ENCODE measurements at places on chromosomes 2 and 18.

GRCh38 chr2:207847807-207848544, 78.3 kb upstream of the FZD5 start:
- peak; percentile 56 for DNase-seq

DNA sequence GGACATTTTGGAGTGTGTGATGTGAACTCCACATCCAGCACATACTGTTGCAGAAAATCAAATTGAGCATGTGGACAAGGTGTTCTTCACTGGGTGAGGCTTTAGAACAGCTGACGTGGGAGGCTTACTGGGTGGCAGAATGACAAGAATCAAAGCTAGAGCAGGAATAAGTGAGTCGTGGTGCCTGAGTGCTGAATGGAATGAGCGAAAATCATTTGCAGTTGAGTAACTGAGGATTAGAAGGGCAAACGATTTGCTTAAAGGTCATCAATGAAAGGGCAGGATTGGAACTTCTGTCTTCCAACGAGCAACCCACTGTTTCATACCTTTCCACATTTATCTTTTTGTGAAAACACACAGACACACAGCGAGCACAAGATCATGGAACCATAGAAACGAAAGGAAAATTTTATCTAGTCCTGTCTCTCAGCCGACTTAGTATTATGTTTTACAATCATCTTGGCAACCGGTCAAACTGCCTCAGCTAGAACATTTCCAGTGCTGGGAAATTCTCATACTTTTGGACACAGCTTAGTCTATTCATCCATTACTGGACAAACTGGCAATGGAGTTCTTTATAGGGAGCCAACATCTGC, 7.2 kb upstream of the DAW1 start:
- peak; percentile 37 for DNase-seq

DNA sequence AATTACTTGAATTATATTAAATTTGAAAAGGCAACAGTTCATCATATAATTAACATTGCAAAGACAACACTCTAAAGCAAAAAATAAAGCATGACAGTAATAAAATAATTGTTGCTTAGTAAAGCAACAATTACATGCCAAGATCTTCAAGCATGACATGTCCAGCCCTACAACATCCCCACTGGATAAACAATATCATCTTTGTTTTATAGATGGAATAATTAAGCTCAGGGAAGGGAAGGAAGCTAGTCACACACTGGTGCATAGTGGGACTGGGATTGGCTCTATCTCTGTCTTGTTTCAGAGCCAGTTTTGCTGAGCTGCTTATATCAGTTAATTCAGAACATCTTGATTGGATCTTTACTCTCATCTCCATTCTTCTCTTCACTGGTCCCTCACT, 49.9 kb upstream of the PARD3B start:
- DNase-seq, result no peak

DNA sequence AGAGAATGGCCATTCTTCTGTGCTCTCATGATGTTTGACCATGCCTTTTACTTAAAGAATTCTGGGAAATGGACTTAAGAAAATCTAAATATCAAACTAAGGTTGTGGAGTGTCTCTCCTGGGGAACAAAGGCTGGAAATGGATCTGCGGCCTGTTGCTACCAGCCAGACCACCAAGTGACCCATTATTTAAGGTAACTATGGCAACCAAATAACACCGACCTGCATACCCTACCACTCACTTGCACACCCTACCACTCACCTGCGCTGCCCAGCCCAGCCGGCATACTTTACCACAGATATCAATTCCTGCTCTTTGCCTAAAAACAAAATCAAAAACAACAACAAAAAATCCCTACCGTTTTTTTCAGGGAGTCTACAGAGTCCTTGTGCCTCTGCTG, 203.2 kb downstream of the NBAS start:
- DNase-seq, result no peak

DNA sequence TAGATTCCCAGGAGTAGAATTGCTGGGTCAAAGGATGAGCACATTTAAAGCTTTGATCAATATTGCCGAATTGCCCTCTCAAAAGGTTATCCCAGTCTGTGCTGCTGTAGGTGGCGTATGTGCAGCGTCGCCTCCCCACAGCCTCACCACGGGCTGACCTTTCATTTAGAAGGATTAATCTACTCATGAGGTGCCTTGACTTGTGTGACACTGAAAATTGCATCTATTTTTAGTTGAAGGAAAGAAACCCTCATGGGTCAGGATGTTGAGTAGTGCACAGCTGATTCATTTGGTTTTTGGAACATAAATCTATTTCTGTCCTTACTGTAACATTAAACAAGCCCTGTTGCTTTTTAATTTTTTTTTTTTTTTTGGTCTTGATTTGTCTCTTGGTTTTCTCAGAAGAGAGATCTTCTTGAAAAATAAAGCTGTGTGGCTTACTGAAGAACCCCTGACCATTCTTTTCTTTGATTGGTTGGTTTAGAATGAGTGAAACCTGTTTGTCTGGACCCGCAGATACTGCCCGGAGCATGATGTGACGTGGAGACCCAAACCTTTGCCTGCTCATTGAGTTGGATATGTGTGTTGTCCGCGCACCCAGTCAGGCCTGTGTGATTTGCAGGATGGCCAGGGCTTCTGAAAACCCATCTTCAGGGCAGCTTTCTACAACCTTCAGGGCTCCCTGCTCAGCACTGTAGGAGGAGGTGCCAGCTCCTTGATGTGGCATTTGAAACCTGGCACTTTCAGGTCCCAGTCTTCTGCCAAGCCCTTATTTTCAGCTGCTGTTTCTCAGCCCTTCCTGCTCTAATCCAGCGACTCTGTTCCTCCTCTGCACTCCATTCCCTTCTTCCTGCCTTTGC, 61.0 kb downstream of the LPIN1 start:
- DNase-seq, result no peak

- no peak for DNase-seq
Measured at GRCh38 chr2:52498077-52498750, 1269.4 kb upstream of the CHAC2 start.

DNA sequence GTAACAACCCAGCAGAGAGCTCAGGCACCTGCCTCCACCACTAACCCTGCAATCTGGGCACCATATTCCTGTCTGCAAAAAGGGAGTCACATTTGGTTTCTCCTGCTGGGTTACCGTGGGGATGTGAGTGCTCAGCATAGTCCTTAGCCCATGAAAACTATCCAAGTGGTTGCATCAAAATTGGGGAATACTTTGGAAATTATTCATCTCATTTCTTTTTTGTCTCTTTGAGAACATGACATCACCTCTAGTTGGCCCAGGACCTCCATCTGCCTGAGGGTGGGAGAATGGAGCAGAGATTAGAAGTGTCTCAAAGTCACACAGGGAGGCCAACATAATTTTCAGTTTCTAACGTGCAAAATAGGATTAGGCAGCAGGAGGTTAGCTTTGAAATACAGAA, 19.3 kb upstream of the SPP2 start:
- DNase-seq, result peak; percentile 30

DNA sequence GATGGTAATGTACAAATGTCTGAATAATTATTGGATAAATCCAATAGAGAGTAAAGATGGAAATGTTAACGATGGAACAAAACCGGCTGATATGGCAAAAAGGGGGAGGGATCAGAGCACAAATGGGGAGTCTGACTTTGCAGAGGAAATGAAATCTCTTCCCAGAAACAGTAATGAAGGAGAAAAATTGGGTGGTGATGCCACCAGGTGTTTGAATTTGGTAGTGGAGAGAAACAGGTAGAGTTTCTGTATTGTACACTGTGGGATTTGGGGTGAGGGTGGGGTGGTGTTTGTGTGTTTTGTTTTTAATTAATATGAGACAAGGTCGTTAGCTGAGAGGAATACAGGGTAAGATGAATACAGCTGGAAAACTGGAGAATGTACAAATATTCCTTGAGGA, 20.4 kb upstream of the XDH start:
- no peak for DNase-seq

DNA sequence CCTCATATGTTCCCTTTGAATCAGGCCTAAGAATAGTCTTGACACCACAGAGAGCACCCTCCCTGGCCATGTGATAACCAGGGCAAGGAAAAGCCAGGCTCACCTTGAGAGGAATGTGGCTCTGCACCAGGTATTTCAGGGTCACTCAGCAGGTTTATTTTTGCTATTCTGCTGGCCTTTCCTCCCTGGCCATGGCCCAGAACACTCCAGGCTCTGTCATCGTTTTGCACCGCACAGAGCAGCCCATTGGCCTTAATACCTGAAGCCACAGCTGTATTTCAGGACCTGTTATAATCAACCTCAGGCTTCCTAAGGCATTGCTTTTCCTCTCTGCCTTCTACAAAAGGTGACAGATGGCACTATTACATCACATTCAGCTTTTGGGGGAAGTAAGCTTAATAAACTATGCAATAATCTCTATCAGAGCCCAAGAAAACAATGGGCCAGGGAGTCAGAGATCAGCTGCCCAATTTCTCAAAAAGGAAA, 668.3 kb downstream of the IRS1 start:
- no peak for DNase-seq

- DNase-seq, result no peak
Measured at GRCh38 chr18:8611916-8612576, 2.8 kb downstream of the RAB12 start.

GRCh38 chr2:152505495-152505906, 170.5 kb downstream of the FMNL2 start:
- DNase-seq, result no peak

- DNase-seq, result peak; percentile 92
Measured at GRCh38 chr2:168210895-168211570, 36.4 kb downstream of the STK39 start.

DNA sequence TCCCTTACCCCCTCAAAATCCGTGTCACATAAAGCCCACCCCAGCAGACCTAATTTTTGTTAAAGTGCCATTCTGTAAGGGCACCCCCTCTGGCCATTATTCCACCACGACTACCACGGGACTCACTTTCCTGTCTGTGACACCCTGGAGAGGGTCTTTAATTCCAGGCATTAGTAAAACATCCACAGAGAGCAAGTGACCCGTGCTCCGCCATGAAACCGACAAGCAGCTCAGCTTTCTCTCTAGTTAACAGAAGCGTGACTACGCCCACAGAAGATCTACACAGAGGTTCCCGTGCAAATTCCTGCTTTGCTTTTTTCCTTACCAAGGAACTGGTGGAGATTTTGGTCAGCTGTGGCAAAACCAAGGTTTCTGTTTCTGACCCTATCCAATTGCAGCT, 4.4 kb downstream of the SIGLEC15 start:
- no peak for DNase-seq

DNA sequence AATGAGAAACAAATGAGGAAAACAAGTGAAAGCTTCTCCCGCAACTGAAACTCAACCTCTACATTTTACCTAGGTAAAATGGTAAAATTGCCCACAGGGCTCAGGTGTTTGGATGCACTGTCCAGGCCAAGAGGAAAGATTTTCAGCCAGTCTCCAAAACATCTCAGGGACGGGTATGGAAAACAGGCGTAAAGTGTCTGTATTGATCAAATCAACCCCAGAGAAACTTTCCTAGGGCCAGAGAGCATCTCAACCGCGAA, 361 bp upstream of the HAT1 start:
- no peak for DNase-seq

DNA sequence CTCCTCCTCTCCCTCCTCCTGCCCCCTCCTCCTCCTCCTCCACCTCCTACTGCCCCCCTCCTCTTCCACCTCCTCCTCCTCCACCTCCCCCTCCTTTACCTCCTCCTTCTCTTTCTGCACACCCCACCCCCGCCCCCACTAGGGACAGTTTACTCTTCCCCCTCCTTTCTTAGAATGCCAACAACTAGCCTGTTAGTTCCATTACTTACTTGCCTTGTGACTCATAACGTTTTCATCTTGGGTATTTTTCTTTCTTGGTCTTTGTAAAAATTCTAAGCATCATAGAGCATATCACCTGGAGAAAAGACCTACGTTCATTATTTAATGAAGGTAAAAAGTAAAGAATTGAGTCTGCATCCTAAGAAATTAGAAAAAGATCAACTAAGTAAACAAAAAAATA, 165.3 kb downstream of the NEDD4L start:
- peak; percentile 60 for DNase-seq

- peak; percentile 65 for DNase-seq
Measured at GRCh38 chr18:22711192-22711685, 221.9 kb upstream of the RBBP8 start.

GRCh38 chr2:84832772-84833461, 48.0 kb downstream of the TRABD2A start:
- peak; percentile 22 for DNase-seq

GRCh38 chr2:126933711-126934091, 35.0 kb downstream of the TEX51 start:
- DNase-seq, result no peak

- DNase-seq, result no peak
Measured at GRCh38 chr18:3395466-3395865, 54.5 kb upstream of the TGIF1 start.

- no peak for DNase-seq
Measured at GRCh38 chr2:43748333-43748732, 25.5 kb upstream of the DYNC2LI1 start.

DNA sequence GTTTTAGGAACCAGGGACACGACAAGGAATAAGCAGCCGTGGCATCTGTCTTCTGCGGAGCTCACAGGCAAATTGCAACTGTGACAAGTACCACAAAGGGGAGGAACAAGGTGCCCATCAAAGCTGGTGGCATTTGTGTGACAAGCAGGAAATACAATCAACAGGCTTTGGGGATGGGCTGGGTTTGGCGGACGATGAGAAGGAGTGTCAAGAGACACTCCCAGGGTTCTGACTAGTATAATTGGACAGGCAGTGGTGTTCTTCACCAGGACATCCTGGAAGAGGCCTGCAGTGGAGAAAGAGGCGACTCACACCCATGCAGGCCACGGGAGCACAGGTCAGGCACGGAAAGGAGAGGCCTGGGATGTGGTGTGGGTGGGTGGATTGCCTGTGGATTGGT, 14.2 kb upstream of the SPATA3 start:
- no peak for DNase-seq

- DNase-seq, result no peak
Measured at GRCh38 chr2:21382701-21383520, 259.1 kb downstream of the TDRD15 start.

DNA sequence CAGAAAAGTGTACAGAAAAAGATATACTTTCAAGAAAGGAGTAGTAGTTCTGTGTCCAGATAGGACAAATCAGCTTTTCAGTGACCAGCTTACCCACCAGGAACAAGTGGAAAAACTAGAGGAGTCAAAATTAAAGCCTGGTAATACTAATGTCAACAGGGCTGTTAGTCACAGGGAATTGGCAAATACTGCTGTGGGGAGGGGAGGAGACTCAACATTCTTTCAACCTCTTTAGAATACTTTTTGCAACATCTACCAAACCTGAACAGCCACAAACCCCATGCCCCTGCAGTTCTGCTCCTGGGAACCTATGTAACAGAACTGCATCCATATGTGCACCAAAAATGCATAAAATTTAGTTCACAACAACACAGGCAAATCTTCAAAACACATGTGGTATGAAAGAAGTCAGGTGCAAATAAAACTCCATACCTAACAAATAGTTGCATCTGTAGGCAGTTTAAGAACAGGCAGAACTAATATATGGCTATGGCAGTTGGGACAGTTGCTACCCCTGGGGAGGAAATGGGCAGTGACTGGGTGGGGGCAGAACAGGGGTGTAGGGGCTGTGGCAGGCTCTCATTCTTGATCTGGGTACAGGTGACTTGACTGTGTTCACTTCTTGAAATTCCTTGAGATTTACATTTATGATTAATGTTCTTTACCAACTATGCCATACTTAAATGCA, 9.7 kb downstream of the CMPK2 start:
- peak; percentile 21 for DNase-seq

GRCh38 chr2:202201220-202202160, 36.9 kb downstream of the SUMO1 start:
- DNase-seq, result no peak

- no peak for DNase-seq
Measured at GRCh38 chr2:84116143-84116542, 342.9 kb downstream of the SUCLG1 start.

GRCh38 chr2:150802635-150803034, 315.2 kb upstream of the RND3 start:
- no peak for DNase-seq

- no peak for DNase-seq
Measured at GRCh38 chr2:64605991-64606478, 47.7 kb downstream of the SERTAD2 start.
